ENCODE measurements at places on chromosomes 16 and 17.

GRCh38 chr17:48282303-48282702 lies 147.7 kb downstream of the SKAP1 start:
- DNase-seq = no peak

- DNase-seq = no peak
These were observed 10.2 kb downstream of the MYO19 start for GRCh38 chr17:36524428-36524876.

DNA sequence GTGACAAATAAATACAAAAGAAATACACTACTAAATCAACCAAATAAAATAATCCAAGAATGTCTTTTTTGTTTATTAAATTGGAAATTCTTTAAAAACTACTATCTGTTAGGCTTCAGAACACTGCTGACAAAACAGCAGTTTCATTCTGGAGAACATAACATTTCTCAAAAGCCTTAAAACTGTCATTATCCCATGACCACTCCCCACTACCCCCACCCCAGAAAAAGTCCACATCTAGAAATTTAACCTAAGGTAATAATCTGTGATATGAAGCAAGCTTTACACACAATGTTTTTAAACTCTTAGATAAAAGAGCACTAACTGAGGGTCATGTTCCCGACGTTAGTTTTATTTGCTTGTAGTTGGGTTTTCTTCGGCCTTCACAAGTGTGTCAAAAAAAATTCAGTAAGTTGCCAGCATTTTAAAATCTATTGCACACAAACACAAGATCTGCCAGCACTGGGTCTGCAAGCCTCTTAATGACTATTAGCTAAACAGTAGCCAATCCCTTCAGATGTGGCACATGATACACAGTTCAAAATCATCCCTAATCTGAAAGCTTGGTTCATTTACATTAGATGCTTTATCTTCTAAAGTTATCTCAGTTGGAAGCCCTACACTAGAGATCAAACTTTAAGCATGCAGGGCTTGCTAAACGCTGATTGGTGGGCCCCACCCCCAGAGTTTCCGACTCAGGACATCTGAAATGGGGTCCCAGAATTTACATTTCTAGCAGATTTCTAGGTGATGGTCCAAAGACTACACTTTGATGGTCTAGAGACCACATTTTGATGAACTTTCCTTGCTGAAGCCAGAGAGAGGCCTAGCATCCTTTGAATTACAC lies 75.2 kb downstream of the KANSL1 start:
- DNase-seq = no peak

DNA sequence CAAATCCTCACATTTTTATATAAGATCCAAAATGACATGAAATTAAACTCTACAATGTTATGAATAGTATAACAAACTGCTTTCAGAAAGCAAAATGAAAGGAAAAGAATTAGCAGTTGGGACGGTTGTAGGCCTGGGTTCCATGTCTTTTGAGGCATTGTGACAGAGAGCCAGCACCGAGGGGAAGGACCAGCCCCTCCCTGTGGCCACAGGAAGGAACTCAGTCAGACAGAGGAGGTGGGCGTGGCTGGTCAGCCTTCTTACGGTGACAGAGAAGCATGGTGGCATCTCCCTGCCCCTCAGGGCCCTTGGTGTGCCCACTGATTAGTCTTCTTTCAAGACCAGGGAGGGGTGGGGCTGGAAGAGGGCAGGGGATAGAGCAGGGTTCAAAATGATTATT lies 5.7 kb downstream of the ZNF319 start:
- DNase-seq = no peak

DNA sequence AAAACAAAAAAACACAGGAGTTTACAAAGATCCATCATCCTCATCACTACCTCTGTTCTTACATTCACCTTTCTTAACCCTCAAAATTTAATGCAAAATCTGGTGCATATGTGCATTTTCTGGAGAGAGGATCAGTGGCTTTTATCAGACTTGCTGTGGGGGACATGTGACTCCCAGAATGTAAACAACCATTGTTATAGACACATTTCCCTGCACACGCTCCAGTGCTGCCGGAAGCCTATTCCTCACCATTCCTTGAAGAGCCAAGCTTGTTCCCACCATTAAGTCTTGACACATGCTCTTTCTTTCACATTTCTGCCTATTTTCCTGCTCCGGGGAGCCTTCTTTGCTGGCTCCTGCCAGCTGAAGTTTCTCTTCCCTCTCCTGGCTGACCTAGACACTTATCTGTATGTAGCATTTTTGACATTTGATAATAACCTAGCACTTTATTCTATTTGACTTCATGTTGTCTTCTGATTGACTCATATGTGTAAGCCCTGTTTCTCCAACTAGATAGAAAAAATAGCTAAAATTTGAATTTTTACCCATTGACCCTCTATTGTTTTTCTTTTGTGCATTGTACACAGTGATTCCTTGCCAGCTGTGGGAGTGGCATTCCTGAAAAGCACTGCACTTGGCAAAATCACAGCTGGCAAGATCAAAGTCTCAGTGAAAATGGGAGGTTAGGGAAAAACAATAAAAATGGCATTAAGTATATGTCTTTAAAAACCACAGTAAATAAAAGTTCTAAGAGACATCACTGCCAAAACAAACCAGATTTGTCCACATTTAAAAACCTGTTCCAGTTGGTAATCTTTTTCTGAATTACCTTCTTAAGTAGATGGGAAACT lies 76.8 kb upstream of the CIBAR2 start:
- DNase-seq = no peak

GRCh38 chr17:40323391-40324381 lies 14.7 kb downstream of the RARA start:
- no peak for DNase-seq

- DNase-seq = no peak
These were observed 349.8 kb downstream of the UTP18 start for GRCh38 chr17:51610155-51610554.

- DNase-seq = no peak
These were observed 277.5 kb downstream of the IRF8 start for GRCh38 chr16:86176462-86176861.

DNA sequence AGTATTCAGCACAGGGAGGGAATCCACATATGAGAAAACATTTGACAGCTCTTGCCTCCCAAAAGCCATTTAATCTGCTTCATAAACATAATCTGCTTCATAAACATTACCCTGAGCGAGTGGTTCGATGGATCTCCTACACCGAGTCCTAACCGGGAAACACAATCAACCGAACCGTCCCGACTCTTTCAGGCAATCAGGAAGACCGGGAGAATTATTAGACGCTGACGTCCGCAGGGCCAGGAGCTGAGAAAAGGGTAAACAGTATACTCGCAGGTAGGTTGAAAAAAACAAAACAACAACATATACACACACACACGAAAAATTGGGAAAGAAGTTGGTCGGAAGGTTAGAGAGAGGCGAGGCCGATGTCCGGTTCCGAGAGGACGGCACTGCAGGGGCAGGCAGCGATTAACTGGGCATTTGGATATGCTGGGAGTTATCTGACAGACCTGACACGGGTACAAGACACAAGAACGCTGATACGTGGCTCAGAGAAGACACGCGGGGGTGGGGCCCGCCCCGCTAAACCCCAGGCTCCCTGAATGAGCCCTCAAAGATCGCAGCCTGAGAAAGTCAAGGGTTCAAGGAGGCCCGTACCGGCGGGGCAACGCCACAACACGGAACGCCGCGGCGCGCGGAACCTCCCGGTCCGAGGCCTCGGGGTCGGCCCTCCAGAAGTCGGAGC lies 585 bp downstream of the AP1G1 start:
- DNase-seq = no peak
